Activated gamma-delta T cell treated with Interleukin-2 at 50 U/mL for 16 hours (primary cell): ENCODE measurements at places on chromosomes 6 and 20.

DNA sequence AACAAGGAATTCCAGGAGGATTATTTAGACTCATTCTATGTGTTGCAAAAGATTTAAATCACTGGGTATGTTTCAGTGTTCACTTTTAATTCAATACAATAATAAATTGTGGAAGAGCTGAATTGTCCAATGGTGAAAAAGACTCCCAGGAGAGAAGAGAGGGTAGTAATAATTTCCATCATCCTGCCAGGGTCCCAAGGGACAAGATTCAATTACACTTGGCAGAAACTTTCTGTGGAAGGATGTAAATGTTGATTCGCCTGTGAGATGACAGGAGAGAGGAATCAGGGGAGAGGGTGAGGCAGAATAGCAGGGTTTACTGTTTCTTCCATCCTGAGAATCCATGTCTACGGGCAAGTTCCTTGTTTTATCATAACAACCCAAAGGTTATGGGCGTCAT, 342.7 kb downstream of the ESR1 start:
- no peak for DNase-seq

DNA sequence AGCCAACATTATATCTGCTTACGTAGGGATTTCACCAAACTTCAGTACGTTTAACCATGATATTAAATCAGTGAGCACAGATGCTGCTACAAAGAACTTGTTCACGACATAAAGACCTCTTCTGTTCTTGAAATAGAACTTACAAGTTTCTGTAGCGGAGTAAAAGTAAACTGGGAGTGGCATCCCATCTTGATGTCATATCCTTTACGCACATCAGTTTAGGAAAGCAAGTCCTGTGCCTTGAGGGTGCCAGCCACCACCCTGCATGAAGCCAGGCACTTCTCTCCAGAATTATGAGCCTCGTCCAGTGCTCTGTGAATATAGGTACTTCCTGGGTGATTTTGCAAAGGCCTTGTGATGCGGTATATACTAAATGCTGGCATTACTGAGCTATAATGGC, 122.6 kb downstream of the BTBD3 start:
- DNase-seq: no peak

GRCh38 chr6:129317931-129318820, 391.8 kb downstream of the ARHGAP18 start:
- DNase-seq: no peak

DNA sequence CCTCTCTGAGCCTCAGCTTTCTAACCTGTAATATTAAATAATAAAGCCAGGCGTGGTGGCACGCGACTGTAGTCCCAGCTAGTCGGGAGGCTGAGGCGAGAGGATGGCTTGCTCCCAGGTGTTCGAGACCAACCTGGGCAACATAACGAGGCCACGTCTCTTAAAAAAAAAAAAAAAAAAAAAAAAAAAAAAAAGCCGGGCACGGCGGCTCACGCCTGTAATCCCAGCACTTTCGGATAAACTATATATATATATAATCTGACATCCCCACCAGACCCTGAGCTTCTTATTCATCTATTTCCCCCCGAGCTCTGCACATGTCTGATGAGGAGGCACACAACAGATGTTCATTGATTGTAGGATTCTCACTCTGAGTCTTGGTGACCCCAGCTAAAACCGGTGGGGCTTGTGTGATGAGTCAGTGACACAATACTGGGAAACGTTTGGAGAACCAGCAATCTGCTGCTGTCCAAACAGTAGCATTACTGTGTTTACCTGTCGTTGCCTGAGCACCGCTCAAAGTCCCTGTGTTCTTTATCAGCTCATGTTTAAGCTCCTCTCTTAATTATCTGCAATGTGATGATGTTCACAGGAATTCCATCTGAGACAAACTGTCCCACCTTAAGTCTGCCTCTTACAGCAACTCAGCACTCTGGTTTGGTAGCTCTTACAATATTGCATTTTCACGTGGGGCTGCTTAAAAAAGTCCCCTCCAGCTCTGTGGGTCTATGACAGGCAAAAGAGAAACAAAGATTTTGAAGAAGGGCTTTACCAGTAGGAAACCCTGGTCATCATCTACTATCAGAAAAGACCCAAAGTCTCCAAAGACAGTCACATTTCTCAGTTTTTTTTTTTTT, 1.0 kb upstream of the SPATA2 start:
- no peak for DNase-seq

DNA sequence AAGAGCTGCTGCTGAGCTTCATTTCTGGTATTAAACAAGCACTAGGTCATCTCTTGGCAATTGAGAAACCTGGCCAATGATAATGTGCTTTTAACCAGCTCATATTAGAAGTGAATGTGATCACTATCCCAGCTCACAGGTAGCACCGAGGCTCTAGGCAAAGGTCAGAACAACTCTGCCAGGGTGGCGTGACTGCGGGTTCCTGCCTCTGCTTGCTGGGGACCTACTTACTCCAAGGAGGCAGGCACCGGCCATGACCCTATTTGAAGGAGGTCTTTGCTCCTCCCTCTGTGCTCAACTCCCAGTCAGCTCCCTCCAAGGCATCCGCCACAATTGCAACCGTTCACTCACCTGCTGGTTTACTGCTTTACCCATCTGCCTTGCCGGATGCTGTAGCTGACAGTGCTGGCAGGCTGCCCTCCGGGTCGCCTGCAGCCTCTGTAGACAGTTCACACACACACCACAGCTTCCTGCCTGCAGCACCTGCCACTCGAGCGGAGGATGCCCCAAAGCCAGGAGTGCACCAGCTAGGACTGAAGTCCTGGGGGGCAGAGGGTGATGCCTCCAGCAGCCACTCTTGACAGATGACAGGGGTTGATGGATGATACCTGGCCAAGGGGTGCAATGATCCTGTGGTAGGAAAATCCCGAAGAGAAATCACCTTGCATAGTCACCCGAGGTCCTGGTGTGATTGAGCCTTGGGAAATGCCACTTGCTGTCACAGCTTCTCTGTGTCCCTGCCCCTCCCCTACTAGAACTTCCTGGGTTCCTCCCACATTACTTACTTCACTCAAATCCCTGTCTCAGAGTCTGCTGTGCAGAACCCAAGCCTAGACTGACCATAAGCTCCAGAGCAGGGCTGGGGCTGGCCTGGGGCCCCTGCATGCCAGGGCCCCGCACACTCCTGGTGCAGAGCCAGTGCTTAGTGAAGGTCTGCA, 8.8 kb upstream of the VSX1 start:
- DNase-seq: peak; percentile 84

DNA sequence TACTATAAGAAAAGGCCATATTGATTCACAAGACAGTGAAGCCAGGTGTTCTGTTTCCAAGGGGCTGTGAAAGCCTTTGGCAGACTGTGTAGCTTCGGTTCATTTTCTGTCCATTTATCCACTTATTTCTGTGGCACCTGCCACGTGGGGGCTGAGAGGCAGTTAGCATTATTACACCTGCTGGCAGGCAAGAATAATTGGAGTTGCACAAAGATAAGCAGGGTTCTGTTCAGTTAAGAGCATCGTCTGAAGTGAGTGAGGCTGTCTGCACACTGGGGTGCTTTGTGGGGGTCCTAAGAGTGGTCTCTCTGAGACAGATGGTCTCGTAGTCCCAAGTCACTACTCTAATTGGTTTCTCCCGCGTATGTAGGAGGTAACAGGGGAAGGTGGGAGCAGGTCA, 60.6 kb upstream of the CCN6 start:
- DNase-seq: no peak

DNA sequence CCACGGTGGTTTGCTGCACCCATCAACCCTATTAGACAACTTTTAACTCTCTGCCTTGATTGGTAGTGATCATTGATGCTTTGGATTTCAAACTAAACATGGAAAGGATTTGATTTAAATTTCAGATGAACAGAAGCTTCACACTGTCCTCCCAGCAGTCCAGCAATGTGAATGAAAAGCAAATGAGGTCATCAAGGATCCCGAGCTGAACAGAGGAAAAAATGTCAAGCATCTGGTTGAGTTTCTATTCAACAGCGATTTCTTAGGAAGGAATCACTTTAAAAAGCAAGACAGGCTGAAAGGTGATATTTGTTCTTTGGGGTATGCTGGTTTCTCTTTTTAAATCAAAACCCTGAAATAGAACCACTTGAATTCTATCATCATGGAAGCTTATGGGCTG, 10.6 kb upstream of the SAMD3 start:
- DNase-seq: no peak

DNA sequence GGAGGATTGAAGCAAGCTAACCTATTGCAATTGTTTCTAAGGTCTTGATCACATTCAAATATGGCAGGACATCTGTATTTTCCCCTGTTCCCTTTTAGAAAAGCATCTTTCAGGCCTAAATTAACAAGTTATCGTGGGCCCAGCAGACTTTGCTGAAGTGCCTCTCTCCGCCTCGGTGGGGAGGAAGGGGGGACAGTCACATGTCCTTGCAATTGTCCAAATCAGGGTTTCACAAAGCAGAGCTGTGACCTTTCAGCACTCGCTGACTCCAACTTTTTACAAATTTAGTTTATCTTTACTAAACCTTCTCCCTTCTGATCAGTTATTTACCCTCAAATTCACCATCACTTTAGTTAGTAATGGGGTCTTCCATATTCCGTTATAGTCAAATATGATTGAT, 74.4 kb upstream of the KCNK16 start:
- no peak for DNase-seq

DNA sequence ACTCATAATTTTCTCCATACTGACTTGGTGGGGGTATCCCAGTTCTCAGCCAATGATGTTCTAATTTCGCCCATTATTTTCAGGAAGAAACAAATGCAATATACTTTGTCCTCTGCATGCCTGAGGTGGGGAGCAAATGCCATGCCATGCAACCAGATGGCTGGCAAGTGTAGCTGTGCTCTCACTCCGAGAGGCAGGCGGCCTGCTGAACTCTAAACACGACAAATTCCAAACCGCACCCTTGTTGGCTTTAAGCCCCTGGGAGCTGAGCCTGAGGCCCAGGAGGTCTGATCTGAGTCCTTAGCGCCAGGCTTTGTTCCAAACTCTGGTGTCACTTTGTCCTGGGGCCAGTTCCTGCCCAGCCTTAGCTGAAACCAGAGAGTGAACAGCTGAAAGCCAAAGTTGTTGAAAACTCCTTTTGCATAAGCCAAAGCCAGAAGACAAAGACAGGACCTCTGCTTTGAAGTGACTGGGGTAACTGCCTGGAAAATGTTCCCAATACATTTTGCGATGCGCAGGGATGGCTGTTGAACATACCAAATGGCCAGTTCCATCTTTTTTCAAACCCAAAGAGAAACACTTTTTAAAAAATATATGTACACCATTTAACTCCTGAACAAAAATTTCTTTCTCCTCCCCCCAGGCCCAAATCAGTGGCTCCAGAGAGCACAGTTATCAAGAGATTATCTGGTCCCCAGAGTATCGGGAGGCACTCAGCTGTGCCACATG, 46.2 kb downstream of the TTI1 start:
- no peak for DNase-seq

DNA sequence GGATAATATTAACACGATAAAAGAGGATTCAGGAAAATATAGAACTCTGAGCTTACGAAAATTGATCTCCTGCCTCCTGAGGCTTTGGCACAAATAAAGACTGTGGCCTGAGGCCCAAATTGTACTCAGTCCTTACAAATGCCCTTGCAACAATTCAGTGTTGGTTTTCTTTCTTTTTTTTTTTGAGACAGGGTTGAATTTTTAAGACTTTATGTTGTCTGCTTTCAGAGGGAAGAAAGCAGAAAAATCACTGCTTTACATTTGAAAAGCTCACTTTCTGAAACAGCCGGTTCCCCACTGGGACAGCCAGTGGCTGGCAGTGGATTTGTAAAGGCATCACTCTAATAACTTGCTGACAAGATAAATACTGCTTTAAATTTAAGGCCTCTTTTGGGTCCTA, 290.5 kb downstream of the SLC35F1 start:
- DNase-seq: no peak
